Airway epithelial cell (primary cell): ENCODE measurements at places on chromosomes 5 and 9. TPM values are rescaled to one million over a fixed set of nuclear protein-coding genes. Genes with fewer than 3 reads are reported as not detected.

GKAP1 gene
- total RNA-seq = 0.56 and 3.5 TPM in 2 replicates

OCLN gene
- total RNA-seq = 13.2 and 19.0 TPM in 2 replicates

LRRC26 gene
- total RNA-seq = 0.35 and 0.70 TPM in 2 replicates

KCNV2 gene
- not detected in 2 replicates for total RNA-seq

NSA2 gene
- total RNA-seq = 109 and 112 TPM in 2 replicates

CORO2A gene
- 19.0 and 28.4 TPM in 2 replicates for total RNA-seq

ROR2 gene
- 0.85 and 0.88 TPM in 2 replicates for total RNA-seq

GGTA1 gene
- total RNA-seq = 0.14 TPM in 1 of 2 replicates, not detected in the other

RAI14 gene
- total RNA-seq = 43.3 and 48.1 TPM in 2 replicates

FANCG gene
- total RNA-seq = 22.7 and 24.9 TPM in 2 replicates

FGD3 gene
- total RNA-seq = 1.5 and 2.2 TPM in 2 replicates

LCN9 gene
- not detected in 2 replicates for total RNA-seq

CBY3 gene
- total RNA-seq = not detected in 2 replicates

NREP gene
- 12.3 and 16.7 TPM in 2 replicates for total RNA-seq
